ENCODE measurements at places on chromosomes 1 and 21.
A peak's percentile ranks its signal among the peaks of the same experiment; 100 is the strongest.

GRCh38 chr1:11741919-11742558, 6.1 kb downstream of the AGTRAP start:
- DNase-seq, result no peak

DNA sequence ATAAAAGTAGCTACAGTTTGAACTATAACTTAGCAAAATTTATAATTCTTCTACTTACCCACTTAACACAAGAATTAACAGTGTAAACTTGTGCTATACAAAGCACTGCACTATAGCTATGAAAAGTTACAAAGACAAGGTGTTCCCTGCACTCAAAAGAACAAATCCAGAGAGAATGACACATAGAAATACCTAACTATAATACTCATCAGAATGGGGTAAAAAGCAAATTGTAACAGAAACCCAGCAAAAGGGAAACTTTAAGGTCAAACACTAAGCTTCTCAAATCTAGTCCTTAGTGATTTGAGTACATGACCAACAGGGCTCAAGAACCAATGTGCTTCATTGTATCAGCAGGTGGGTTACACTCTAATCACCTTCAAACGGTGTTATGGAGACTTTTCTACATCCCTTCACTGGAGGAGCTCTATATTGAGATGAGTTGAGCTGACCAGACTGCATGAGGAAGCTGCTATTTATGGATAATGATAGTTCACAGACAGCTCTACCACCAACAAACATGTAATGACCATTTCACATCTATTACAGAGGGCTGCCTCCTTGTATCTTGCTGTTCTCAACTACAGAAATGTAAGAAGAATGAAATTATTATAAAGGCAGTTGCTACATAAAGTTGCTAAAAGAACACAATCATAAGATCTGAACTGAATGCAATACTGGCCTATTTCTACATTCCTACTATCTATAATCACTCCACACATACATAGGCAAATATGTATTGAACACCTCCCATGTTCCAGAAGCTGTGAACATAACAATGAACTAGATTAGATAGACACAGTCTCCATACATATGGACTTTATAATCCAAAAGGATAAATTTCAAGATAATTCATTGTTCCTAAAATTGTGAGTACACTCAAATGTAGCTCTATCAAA, 47.6 kb downstream of the PIK3R3 start:
- no peak for DNase-seq

DNA sequence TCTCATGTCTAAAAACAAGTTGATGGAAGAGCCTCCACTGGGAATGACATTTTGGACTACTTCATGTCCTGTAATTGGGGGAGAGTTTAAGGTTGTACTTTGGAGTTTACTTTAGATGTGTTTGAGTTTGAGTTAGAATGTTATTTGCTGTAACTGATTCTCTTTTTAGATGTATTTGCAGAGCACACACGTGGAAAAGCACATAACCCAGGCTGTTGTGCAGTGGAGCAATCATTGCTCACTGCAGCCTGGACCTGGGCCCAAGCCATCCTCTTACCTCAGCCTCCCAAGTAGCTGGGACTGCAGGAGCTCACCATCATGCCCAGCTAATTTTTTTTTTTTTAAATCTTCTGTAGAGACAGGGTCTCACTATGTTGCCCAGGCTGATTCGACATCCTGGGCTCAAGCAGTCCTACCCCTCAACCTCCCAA, 36.7 kb upstream of the SH3D21 start:
- DNase-seq, result no peak

DNA sequence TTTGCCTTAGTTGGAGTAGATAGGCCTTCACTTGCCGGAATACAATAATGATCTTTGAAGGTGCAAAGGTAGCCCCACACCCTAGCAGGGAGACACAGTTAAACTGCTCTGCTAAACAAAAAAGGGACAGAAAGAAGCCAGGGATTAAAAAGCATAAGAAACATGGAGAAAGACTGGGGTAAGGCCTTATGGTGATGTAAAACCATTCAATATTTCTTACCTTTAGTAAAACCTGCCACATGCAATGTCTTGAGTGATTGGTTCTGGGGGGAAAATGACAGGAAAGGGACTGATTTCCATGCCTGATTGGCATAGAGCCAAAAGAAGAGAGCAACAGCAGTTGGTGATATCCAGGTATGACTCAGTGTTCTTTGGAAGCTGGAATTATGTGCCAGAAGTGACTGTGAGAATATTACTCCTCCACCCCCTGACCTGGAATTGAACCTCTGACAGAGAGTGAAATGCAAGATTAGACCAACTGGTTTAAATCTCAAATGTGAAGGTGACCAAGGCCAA, 8.1 kb downstream of the DNASE2B start:
- DNase-seq, result no peak

GRCh38 chr1:229693129-229693900, 67.3 kb downstream of the URB2 start:
- peak; percentile 71 for DNase-seq

Measured in eye (tissue), 1 donor.